ENCODE measurements at places on chromosomes 3 and 15. TPM values are rescaled to one million over a fixed set of nuclear protein-coding genes. Genes with fewer than 3 reads are reported as not detected.

GRCh38 chr3:179949869-179950268, 86.9 kb downstream of the PEX5L start:
- DNase-seq, result no peak

- DNase-seq, result no peak
These were observed 115.2 kb downstream of the USP13 start for GRCh38 chr3:179768080-179768479.

DNA sequence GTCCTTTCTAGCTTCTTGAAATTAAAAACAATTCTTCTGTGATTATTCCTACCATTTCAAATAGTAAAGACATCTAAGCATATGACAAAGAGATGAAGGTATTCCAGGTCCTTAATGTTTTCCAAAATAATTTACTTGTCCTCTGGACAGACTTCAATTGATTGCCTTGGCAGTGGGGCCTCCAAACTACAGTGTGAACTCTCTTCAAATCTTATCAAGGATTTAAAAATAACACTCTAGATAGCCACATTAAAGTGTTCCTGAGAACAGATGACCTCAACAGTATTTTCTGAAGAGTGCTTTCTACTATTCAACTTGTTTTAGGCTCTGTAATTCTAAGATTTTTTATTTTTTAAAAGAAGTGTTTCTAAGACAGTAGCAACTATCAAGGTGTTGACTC, 7.9 kb upstream of the MLF1 start:
- DNase-seq, result no peak

- DNase-seq, result no peak
These were observed 22.4 kb upstream of the SMAD6 start for GRCh38 chr15:66679657-66680108.

- DNase-seq, result no peak
These were observed 67.4 kb downstream of the FBLN2 start for GRCh38 chr3:13616359-13616758.

The LEKR1 gene
- total RNA-seq, result not detected

The GOLGA6L10 gene
- total RNA-seq, result 1.0 TPM
